Panc1 (cell line): ENCODE measurements at places on chromosomes 7 and 10.

- DNase-seq, result no peak
Observed at GRCh38 chr10:125698481-125698998, 15.6 kb upstream of the TEX36 start.

DNA sequence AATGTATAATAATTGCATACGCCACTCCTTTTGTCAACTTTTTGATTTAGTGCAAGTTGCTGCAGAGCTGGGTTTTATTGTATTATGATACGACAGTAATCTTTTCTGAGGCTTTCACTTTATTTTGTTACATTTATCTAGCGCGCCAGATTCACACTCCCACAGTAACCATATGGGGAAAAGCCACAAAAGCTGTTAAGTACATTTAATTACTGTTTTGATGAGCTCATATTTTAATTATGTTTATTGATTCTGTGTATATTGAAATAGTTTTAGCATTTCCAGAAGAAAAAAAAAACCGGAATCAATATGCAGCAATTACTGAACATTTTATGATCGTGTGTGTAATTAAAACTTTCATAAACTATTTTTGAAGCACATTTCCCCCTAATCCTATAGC, 118.5 kb downstream of the RAB11FIP2 start:
- no peak for DNase-seq

DNA sequence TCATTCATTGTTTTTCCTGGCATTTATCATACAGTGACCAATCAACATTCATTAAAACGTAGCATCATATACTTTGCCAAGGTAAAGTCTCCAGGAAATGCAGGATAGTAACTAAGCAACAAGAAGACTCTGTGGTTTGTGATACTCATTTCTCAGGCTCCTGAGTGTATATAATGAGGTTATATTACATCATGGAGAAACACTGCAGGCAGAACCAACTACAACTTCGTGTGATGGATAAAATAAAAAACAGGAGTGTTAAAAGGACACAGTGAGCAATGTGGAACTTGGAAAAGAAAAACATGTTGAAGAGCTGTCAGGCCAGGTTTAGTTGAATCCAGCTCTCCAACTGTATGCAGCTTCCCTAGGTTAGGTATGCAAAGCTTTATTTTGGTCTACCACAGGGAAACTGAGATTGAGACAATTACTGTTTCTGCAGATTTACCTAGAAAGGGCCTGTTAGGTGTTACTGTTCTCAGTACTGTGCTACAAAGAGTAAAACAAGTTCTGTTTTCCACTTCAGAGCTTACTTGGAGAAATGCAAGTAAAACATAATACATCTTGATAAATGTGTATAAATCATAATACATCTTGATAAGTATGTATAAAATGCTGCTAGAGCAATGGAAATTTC, 7.8 kb upstream of the CCNY start:
- DNase-seq, result no peak

DNA sequence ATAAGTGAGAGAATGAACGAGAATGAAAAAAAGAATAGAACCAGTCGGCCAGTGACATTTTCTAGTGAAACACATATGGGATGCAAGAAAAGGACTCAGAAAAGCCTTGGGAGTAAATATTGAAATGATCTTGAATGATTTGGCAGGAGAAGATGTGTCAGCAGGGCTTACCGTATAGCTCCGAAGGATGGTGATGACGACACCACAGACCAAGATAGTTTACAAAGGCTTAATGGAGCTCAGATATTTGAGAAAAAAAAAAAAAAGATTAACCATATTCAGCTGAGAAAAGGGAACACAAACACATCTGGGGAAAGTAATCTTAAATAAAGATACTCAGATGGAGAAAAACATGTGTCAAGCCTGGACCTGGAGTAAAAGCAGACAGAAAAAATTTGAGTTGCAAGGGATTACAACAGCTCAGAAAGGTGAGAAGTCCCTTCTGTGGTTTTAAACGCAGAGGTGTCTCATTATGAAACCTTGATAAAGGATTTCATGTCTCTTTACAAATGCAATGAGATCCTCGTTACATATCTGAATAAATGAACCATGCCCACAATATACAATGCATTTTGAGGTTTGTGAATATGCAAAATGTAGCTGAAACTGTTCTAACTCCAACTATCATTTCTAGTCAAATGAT, 36.0 kb downstream of the DNAJB9 start:
- no peak for DNase-seq

DNA sequence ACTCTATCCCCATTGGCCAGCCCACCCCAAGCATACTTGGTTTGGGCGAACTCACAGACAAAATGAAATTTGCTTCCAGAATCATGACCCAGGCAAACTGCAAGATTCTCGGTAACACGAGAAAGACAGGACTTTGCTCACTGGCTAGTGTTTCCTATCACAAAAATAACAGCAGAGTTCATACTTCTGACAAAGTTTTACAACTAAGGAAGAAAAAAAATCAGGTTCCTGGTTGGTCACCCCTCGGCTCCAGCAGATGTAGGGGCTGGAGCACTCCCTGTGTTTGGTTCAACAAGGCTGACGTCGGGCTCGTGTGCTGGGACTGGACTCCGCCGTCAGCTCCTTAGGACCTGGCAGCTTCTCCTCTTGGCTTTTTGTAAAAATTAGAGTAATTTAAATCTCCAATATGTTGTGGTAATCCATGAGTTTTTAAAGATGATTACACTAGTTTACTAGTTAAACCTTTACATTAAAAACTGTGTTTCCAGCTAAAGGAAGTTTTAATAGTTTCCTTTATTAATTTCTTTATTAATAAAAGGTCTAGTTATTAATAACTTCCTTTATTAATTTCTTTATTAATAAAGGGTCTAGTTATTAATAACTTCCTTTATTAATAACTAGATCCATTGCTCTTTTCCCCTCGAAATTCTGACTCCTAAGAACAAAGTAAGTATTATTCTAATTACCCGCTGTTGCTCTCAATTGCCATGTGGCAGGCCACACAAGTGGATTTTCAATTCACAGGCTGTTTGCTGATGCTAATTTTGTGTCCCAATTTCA, 115.6 kb upstream of the RNF32 start:
- no peak for DNase-seq

GRCh38 chr7:45365341-45365740, 207.8 kb downstream of the RAMP3 start:
- no peak for DNase-seq

DNA sequence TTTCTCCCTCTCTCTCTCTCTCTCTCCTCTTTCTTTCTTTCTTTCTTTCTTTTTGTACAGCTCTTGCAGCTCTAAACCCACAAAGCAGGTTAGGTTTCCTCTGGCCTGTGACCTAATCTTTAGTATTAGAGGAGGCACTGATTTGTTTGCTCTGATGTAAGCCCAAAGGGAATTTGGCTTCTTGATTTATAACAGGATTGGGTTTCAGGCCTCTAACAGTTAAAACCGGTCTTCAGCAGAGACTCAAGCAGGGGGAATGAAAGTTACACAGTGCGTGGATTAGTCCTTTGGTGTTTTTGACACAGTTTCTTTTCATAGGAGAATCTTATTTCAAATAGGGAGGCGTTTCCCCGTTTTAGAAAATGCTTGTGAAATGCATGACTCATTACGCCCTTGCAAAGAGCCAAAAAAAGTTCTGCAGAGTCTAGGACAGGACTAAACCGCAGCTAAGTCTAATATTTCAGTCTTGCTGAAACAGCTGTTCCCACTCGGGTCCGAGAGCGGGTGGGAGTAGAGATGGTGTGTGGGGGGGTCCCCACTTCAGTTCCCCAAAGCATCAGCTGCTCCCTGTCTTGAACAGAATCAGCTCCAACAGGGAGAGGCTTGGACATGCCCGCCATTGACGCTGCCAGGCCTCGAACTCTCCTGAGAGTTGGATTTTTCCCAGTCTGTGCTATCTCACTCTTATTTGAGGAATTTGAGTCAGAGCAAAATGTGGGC, 296.5 kb upstream of the PITRM1 start:
- no peak for DNase-seq

GRCh38 chr7:151243045-151243349, 5.5 kb downstream of the SMARCD3 start:
- DNase-seq, result no peak

GRCh38 chr7:14676896-14677295, 225.7 kb downstream of the DGKB start:
- DNase-seq, result no peak

DNA sequence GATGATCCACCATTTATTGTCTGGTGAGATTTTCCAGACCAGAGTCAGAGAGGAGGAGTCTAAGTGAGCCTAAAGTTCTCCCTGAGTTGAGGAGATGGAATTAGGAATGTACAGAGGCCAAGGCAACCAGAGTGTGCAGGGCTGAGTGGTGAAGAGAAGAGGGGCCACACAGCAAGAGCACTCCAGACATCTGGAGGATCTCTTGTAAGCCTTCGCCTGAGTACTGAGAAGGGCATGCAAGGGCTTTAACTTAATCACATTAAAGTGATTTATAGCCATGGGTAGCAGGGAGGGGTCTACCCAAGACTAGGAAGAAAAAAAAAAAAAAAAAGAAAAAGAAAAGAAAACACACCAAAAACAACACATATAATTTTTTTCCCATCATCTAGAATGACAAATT, 1190.4 kb downstream of the GATA3 start:
- DNase-seq, result no peak

- no peak for DNase-seq
Observed at GRCh38 chr7:24239260-24239659, 44.7 kb upstream of the NPY start.

DNA sequence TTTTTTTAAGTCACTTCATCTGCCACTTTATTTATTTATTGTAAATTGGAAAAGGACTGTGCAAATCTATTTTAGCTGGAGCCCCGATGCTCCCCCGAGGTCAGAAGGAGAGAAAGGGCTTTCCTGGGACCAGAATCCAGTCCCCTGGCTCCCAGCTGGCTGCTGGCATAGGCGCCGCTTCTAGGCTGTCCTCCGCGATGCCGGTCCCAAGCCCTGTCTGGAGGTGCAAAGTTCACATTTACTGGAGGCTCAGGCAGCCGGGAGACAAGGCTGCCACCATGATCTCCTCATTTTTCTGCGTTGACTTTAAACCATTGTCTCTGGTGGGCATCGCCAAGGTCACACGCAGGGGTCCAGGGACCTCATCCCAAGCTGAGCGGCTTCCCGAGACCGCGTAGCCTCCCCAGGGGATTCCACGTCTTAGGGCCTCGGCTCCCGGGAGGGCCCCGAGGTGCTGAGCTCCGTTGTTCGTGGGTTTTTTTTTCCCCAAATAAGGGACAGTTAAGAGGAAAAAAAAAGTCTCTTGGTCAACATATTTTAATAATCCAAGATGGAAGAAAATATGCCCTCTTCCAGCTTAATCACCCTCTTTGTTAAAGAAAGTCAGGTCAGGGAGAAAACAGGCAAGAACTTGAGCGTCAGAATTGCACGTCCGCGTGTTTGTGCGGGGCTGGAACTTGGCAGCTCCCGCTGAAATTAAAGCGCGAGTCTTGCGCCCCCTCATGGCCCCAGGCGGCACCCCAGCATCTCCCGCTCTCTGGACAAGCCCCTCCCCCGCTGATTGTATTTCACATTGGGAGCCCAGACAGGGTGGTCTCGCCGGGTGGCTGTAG, 11.9 kb downstream of the RGR start:
- no peak for DNase-seq

- no peak for DNase-seq
Observed at GRCh38 chr10:62115842-62116241, 152.8 kb downstream of the RTKN2 start.

GRCh38 chr7:150562919-150563318, 4.3 kb upstream of the GIMAP4 start:
- no peak for DNase-seq

- DNase-seq, result no peak
Observed at GRCh38 chr10:111319866-111320265, 243.0 kb downstream of the ADRA2A start.

DNA sequence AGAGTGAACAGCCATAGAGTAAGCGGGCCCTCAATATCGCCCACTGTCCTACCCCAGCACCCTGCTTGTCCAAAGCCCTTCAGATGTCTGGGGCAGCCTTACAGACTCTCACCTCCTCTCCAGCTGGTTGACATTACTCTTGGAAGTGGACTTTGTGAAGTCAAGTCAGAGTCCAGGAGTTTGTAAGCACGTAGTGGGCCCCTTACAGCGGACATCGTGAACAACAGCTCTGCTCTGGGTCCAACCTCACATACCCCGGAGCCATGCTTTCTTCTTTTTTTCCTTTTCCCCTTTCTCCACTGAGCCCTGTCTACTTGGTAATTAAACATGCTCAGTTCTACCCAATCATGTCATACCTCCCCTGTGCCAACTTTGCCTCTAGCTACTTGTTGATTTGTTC, 17.5 kb downstream of the HNRNPF start:
- no peak for DNase-seq

DNA sequence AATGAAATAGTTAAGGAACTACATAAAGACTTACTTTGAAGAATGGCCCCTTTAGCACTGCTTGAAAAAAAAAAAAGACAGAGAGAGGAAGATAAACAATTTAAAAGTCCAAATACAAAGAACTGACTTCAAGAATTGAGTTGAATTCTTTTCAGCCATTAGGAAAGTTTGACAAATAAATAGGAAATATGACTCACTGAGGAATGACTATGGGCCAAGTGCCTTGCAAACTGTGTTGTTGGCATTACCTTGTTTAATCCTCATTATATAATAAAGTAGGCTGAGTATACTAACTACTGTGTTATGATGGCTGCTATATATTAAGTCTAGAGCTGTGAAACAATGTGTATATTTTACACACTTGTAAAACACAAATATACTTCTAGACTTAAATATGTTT, 151.1 kb downstream of the ELMO1 start:
- DNase-seq, result no peak

DNA sequence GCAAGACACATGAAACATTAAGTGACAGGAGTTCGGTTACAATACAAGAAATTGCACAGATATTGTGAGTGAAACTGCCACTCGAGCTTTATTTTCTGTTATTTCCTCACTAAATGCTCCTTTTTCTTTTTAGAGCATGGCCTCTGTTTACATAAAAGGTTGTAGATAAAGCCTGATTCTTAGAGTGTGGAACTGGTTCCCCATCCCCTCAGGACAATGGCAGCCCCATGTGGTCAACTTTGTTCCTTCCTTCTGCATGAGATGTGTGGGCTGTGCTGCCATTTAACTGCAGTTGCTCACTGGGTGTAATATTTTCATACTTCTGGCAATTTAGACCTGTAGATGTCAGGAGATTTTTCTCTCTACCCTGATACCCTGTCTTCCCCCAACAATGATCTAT, 70.2 kb downstream of the LRGUK start:
- DNase-seq, result no peak

GRCh38 chr10:21080261-21080660, 183.2 kb upstream of the NEBL start:
- DNase-seq, result no peak

- no peak for DNase-seq
Observed at GRCh38 chr10:46289209-46289810, 2.5 kb downstream of the ANTXRL start.

- no peak for DNase-seq
Observed at GRCh38 chr10:71981015-71981875, 17.1 kb downstream of the CHST3 start.

- DNase-seq, result no peak
Observed at GRCh38 chr7:134200970-134201369, 73.8 kb downstream of the LRGUK start.

- DNase-seq, result no peak
Observed at GRCh38 chr7:69114374-69114773, 483.9 kb upstream of the AUTS2 start.

DNA sequence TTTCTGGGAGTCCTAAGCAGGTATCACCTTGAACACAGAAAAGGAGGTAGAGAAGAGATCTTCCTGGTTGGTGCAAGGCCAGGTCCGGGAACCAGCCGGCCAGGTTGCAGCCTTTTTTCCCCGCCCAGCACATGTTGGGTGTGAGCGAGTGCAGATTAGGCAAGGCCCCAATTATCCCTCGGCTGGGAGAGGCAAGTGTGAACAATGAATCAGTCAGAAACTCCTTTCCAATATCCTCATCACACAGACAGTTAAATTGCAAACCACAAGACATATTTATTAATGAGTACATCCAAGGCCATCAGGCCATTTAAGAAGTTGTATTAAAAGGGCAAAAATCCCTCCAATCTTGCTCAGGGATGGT, 115.0 kb upstream of the AFAP1L2 start:
- DNase-seq, result peak; percentile 33
